ENCODE measurements at places on chromosomes 7 and 10. TPM values are rescaled to one million over a fixed set of nuclear protein-coding genes. Genes with fewer than 3 reads are reported as not detected.

Gene TMEM213
- polyA plus RNA-seq = not detected

DNA sequence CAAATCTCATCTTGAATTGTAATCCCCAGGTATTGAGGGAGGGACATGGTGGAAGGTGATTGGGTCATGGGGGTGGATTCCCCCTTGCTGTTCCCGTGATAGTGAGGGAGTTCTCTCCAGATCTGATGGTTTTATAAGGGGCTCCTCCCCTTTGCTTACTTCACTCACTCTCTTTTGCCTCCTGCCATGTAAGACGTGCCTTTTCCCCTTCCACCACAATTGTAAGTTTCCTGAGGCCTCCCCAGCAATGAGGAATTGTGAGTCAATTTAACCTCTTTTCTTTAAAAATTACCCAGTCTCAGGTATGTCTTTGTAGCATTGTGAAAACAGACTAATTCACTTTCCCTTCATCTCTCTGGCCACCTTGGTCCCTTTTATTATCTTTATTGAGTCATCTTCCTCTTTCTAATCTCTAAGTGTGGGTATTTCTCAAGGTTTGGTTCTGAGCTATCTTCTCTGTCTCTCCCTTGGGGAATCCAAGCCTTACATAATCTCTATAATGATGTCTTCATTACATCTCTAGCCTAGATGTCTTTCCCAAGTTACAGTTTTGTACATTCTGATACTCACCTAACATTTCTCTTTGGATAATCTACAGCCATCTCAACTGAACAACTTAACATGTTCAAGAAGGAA, 99.1 kb upstream of the JCAD start:
- H3K4me1 ChIP-seq = peaks cover 3% of the 10 kb centered on the region
- no peak overlapping the region for H3K4me3 ChIP-seq
- no peaks in the 10 kb centered on the region for H3K36me3 ChIP-seq
- no peaks in the 10 kb centered on the region for H3K27me3 ChIP-seq

GRCh38 chr7:54860843-54861242, 101.8 kb upstream of the SEC61G start:
- H3K4me3 ChIP-seq = no peak overlapping the region
- H3K4me1 ChIP-seq = no peaks in the 10 kb centered on the region
- H3K36me3 ChIP-seq = no peaks in the 10 kb centered on the region
- no peak for DNase-seq
- H3K27me3 ChIP-seq = no peaks in the 10 kb centered on the region

DNA sequence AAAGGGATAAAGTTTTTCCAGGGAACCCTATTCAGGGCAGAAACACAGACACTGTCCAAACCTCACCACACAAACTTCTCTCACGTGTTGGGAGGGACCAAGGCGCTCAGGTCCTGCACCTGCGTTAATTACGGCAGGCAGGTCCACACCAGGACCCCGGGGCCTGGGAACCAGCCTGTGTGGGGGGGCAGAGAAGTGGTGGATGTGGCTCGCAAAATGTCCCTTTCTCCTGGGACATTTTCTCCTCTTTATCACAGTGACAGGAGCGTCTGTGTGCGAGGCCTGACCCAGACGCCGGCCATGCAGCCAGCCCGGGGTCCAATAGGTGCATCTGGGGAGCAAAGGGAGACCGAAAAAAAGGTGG, 73.4 kb upstream of the ZNF722 start:
- peak overlapping the region; percentile 76 for H3K27ac ChIP-seq
- H3K4me3 ChIP-seq = peak overlapping the region; percentile 82
- no peaks in the 10 kb centered on the region for H3K36me3 ChIP-seq
- peaks cover 13% of the 10 kb centered on the region for H3K4me1 ChIP-seq
- DNase-seq = peak; percentile 6
- H3K27me3 ChIP-seq = no peaks in the 10 kb centered on the region

DNA sequence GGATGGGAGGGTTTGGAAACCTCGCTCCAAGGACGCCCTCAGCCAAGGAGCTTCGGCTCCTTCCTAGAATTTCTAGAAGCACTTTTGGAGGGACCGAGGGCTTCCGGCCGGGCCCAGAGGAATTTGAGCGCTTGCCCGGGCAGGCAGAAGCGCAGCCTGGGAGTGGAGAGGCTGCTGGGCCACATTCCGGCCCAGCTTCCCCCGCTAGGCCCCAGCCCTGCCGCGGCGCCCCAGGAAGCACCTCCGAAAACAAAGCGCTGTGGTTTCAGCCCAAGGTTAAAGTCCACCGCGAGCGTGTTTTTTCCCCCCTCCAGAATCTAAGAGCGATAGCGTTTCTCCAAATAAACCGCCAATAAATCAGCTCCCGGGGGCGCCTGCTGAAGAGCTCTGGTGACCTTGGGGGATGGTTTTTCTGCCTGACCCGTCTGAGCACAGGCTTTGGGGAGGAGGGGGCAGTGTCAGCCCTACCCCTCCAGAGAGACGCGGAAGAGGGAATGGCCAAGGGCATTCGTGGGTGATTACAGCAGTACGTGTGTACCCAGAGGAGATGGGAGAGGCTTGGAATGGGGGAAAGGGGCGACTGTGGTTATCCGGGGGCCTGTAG, 5.7 kb upstream of the TNRC18 start:
- H3K4me3 ChIP-seq = peak overlapping the region; percentile 87
- H3K4me1 ChIP-seq = peaks cover 39% of the 10 kb centered on the region
- peak overlapping the region; percentile 99 for H3K27ac ChIP-seq
- peak; percentile 55 for DNase-seq
- no peaks in the 10 kb centered on the region for H3K27me3 ChIP-seq
